ENCODE measurements at places on chromosomes 11 and 22. TPM values are rescaled to one million over a fixed set of nuclear protein-coding genes. Genes with fewer than 3 reads are reported as not detected.

The LAYN gene
- 4.7 TPM for total RNA-seq

The JAML gene
- 2.2 TPM for total RNA-seq

- no peaks in the 10 kb centered on the region for H3K36me3 ChIP-seq
- peaks cover 3% of the 10 kb centered on the region for H3K4me1 ChIP-seq
- no peak overlapping the region for H3K4me3 ChIP-seq
- H3K27me3 ChIP-seq, result peaks cover 46% of the 10 kb centered on the region
Measured at GRCh38 chr22:43488031-43488866, 76.4 kb downstream of the MPPED1 start.

DNA sequence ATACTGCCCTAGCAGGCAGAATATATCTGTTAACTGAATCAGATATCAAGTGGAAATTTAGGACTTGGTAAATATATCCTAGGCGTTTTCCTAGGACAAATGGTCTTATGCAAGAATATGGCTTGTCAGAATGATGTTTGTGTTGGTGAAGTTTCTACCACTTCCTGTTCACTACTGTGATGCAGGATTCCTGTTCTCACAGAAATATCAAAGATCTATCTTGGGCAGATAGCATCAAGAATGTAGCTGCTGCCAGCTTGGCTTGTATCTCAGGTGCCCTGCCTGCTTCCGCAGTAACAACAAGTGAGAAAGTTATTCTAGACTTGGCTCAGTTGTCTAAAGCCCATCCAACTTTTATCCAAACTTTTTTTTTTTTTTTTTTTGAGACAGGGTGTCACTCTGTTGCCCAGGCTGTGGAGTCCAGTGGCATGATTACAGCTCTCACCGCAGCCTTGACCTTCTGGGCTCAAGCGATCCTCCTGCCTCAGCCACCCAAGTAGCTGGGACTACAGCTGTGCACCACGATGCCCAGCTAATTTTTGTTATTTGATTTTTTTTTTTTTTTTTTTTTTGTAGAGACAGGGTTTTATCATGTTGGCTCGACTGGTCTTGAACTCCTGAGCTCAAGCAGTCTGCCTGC, 61.3 kb downstream of the PPME1 start:
- no peak for DNase-seq
- H3K27me3 ChIP-seq, result no peaks in the 10 kb centered on the region
- no peak overlapping the region for H3K4me3 ChIP-seq
- H3K27ac ChIP-seq, result no peak overlapping the region
- H3K4me1 ChIP-seq, result no peaks in the 10 kb centered on the region

DNA sequence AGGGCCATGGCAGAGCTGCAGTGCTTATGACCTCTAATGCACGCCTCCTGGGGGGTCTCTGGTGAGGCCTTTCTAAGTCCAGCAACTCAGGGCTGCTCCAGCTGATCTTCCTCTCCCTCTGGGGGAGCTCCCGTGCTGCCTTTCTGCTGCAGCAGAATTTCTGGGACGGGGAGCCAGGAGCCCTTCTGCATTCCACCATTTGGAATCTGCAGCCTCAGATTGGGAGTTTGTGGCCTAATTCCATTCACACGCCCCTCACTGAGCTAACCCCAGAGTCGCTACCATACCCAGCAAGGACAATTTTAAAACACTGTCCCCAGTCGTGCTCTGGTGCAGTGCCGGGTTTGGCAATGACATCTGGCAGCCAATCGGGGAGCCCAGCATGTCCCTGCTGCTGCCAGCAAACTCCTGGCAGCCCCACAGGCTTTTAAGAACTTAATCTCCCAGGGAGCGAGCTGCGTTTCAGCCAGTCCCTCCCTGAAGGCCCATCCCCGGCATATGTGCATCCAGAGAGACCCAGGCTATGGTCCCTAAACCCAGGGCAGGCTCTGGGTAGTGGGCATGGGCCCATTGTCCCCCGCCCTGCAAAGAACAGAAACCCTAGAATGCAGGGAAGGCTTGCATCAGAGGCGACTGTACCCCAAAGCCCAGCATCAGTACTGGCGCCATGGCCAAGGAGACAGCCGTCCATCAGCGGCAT, 4.7 kb downstream of the SHANK2 start:
- no peaks in the 10 kb centered on the region for H3K36me3 ChIP-seq
- no peak overlapping the region for H3K27ac ChIP-seq
- peaks cover 66% of the 10 kb centered on the region for H3K27me3 ChIP-seq
- peaks cover 8% of the 10 kb centered on the region for H3K4me1 ChIP-seq
